Pons (tissue), 1 donor: ENCODE measurements at places on chromosomes 2 and 18.

GRCh38 chr2:11683476-11683875, 13.5 kb upstream of the NTSR2 start:
- DNase-seq, result no peak

GRCh38 chr2:28082131-28082530, 191.6 kb downstream of the BABAM2 start:
- no peak for DNase-seq

- no peak for DNase-seq
These were observed 1469.7 kb upstream of the PIK3C3 start for GRCh38 chr18:40485318-40485717.

DNA sequence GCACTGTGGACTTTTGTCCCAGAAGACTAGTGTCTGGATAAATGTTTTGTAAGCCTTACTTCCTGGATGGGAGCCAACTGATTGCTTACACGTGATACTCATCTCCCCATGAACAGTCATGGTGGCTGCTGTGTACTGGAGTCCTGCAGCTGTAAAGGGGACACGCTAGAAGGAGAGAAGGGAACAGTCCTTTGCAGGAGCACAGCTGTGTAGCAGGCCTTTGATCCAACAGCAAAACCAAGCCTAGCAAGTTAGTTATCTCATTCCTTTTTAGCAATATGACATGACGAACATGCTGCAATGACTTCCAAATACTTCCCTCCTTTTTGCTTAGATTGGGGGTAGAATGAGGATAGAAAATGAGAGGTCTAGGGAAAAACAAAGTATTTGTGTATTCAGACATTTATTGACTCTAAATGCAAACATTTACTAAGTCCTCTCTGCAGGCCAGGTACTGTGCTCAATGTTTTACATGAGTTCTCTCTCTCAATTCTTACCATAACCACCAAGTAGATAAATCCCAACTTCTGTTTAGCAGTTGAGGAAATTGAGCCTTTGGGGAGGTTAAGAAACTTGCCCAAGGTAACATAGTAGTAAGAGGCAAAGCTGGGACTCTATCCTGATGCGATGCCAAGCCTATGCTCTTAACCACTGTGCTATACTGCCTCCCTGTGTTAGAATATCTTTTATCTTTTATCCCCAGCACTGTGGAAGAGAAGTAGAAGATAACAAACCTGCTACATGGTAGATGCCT, 55.4 kb upstream of the CD28 start:
- peak; percentile 90 for DNase-seq

DNA sequence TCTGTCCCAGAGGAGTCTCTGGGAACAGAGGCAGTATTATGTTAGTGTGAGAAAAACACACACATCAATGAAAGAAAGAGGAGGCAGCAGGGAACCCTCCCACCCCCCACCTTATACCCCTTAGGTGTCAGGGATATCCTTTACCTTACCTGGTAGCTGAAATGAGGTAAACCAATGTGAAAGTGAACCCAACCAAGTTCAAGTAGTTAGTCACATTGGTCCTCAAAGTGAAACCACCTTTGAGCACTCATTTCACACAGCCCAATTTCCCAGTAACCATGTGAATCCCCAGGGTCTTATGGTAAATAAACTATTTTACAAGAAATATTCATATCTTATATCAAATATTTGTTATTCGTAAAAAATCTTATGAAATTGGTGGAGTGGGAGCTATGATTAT, 377.8 kb downstream of the LRATD1 start:
- no peak for DNase-seq

GRCh38 chr2:32627441-32627813, 423 bp upstream of the TTC27 start:
- DNase-seq, result no peak

DNA sequence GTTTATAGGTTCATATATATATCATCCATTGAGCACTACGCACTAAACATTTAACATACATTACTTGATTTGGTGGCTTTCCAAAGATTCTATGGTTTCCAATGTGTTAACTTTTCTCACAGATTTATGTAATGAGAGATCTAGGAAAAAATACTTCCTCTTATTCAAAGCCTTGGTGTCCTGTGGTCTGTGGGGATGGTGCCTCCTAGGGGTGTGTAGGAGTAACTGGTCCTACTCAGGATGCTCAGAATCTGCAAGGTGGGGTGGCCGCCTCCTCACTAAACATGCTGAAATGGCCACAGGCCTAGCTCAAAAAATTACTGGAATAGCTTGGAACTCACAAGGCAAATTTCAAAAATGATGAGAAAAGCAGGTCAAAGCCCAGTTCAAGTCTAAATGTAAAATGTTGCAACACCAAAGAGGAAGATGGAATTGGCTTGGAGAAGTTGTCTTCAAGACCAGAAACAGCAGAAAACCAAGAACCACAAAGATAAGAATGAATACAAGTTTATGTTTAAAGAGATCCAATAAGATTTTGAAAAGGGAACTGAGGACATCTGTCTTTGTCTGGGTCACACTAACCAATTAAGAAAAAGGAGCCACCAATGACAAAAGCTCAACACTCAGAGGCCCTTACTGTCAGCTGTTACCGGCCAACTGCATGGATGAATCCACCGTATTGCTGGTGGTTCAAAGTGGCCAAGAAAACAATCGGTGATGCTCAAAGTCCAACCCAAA, 11.5 kb downstream of the GPR55 start:
- peak; percentile 42 for DNase-seq

DNA sequence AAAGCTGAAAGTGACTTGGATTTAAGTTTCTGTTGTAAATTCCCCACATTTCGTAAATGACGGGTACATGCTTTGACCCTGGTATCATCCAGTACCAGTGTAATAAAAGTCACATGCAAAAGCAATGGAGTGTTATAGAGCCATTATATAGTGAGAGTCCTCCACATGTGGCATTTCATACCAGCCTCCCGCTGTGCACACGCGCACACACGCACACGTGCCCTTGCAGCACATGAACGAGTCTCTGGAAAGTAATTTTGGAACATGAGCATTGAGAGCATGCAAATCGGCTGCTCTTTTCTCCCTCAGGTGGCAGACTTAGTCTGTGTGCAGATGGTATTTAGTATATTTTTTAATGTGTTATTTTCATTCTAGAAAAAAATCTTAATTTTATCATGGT, 198.1 kb downstream of the ZNF407 start:
- DNase-seq, result no peak

DNA sequence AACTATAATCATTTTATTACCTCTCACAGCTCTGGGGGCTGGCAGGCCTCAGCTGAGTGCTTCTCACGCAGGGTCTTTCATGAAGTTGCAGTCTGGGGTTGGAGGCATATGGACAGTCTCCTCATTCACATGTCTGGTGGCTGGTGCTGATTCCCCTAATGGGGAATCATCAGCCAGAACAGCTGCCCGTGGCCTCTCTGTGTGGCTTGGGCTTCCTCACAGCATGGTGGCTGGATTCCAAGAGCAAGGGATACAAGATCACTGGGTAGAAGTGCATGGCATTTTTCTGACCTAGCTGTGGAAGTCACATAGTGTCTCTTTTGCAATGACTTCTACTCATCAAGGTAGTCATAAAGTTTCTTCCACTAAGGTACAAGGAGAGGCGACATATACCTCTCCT, 59.0 kb upstream of the LAPTM4A start:
- DNase-seq, result no peak

DNA sequence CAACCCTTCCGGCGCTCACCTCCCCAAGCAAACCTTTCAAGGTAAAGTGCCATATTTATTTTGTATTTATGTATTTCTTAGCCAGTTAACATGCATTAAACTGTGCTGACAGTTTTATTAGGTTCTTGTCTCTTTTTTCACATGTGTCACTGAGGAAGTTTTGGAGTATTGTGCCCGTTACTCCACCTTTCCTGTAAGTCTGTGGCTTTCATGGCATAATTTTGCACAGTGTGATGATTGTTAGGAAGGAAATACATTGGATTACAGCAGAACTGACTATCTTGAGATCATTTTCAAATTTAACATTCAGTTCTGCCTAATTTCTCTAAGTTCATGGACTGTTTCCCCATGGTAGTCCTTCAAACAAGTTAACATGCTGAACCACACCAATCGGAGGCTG, 67.7 kb downstream of the COLEC12 start:
- DNase-seq, result no peak

DNA sequence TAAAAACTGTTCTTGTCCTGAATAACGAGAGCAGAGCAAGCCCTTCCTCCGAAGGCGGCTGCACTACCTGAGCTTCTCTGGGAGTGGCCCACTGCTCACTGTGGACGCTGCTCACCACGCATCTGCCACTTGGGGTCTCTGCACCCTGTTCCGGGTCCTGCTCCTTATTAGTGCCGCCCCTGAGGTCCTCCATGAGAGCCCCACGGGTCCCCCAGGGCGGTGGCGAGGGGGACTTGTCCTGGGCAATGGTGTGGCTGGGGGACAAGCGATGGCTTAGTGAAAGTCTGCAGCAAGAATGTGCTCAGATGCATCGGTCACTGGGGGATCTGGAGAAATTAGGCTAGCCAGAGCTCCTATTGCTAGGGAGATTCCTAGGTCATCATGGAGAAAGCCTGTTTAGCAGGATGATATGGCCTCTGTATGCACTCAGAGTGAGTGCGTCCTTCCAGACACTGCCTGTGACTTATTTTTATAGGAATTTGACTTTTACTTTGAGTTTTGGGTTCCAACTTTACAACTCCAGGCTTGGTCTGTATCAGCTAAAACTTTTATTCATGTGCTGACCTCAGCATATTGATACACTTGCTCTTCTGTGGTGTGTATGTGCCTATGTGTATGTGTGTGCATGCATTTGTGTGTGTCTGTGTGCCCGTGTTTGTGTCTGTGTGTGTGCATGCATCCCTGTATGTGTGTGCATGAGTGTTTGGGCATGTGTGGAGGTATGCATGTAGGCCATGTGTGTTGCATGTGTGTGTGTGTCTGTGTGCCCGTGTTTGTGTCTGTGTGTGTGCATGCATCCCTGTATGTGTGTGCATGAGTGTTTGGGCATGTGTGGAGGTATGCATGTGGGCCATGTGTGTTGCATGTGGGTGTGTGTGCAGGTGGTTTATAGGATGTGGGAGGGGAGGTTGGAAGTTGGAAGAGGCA, 129.5 kb downstream of the SNTG2 start:
- DNase-seq, result no peak

DNA sequence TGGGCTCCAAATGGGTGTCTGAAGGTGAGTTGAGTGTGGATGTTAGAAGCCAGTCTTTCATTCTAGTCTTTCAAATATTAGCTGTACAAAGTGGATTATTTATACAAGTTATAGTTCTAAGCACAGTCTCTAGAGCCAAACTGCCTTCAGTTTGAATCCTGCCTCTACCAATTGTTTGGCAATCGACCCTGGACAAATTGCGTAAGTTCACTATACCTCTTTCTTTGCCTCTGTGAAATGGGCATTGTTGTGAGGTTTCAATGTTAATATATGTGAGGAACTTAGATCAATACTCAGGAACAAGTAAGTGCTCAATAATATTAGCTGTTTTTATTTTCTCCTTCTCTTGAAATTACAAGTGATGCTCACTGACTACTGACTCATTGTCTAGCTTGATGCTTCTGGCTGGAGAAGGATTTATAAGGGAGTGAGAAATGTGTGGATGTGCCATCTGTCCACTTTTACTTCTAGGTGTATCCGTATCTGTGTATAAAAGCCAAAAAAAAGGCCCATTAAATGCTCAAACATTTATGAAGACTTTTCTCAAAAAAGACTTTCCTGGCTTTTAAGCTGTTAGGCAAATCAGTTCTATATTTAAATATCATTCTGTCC, 48.1 kb upstream of the RAPH1 start:
- no peak for DNase-seq

DNA sequence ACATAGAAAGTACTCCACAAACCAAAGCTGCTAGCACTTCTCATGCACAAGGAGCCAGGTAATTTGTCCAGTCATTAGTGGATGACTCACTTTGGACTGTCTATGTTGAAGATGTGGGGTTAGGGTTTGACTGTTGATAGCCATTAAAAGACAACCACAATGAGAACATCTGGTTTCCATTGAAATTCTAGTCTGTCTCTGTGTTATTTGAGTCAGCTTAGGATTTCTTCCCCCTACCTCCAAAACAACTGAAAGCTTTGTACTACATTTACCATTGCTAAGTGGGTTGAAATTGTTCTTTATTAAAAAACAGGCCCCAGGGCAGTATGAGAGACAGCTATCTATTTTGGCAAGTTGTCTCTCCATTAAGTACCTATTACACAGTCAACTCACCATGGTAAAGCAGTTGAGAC, 50.2 kb upstream of the ANKRD44 start:
- no peak for DNase-seq

DNA sequence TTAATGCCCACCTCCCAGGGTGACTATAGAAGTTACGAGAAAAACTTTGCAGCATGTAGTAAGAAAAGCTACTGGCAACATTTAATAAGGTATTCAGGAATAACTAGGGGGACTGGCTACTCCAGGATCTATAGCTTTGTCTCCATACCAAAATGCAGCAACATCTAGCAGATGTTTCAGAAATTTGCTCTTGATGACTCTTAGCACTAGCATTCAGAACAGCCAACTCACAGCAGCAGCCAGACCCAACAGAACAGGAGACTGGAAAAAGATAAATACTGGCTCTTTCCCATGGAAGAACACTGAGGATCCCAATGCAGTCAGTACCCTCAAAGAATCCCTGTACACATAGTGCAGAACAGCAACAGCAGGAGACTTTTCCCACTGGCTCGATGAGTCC, 105.0 kb downstream of the PRKRA start:
- no peak for DNase-seq

- DNase-seq, result no peak
These were observed 40.3 kb upstream of the SIGLEC15 start for GRCh38 chr18:45785134-45785533.

- no peak for DNase-seq
These were observed 83.9 kb downstream of the PLCL1 start for GRCh38 chr2:197888321-197888720.

- peak; percentile 98 for DNase-seq
These were observed 22.8 kb upstream of the PTMA start for GRCh38 chr2:231685349-231686191.

DNA sequence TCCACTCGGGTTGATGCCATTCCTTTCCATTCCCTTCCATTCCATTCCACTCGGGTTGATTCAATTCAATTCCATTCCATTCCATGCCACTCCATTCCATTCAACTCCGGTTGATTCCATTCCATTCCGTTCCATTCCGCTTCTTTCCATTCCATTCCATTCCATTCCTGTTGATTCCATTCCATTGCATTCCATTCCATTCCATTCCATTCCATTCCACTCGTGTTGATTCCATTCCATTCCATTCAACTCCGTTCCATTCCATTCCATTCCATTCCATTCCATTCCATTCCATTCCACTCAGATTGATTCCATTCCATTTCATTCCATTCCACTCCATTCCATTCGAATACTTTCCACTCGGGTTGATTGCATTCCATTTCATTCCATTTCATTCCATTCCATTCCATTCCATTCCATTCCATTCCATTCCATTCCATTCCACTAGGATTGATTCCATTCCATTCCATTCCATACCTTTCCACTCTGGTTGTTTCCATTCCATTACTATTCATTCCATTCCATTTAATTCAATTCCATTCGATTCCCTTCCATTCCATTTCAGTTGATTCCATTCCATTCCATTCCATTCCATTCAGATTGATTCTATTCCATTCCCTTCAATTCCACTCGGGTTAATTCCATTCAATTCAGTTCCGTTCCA, 1141.8 kb downstream of the RPIA start:
- no peak for DNase-seq
